ENCODE measurements at places on chromosomes 3 and 15.
A peak's percentile ranks its signal among the peaks of the same experiment; 100 is the strongest.

DNA sequence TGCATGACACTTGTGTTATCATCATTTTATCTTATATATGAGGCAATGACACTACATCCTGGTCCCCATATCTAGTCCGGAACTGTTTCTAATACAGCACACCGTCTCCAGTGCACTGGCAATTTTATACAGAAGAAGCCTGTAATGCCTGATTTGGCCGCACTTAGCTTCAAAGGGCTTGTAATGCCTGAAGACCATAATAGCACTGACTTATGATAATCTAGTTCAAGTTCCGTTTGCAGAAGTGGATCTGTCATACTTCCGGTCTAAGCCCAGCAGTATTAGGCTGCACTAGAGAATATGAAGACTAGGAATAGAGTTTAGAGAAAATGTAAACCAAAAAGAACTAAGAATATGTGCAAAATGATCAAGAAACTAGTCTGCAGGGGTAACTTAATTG, 1.3 kb downstream of the BNIP2 start:
- peak; percentile 17 for DNase-seq

DNA sequence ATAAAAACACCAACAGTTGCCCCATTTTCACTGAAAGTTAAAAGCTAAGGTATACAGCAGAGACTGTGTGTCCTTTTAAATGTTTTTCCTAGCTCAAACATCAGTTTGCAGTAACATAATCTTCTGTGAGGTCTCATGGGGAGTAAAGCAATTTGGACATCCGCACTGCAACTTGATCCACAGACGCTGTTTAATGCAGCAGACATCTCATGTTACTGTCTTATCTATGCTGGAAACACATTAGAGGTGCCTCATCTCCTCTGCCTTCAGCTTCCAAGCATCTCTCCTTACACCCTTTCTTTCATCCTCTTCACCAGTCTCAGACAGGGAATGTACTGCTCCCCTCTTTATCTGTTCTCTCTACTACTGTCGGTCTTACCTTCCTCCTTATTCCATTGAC, 53.7 kb upstream of the ATP11B start:
- DNase-seq = no peak

GRCh38 chr3:66797889-66798560, 200.1 kb upstream of the KBTBD8 start:
- no peak for DNase-seq

DNA sequence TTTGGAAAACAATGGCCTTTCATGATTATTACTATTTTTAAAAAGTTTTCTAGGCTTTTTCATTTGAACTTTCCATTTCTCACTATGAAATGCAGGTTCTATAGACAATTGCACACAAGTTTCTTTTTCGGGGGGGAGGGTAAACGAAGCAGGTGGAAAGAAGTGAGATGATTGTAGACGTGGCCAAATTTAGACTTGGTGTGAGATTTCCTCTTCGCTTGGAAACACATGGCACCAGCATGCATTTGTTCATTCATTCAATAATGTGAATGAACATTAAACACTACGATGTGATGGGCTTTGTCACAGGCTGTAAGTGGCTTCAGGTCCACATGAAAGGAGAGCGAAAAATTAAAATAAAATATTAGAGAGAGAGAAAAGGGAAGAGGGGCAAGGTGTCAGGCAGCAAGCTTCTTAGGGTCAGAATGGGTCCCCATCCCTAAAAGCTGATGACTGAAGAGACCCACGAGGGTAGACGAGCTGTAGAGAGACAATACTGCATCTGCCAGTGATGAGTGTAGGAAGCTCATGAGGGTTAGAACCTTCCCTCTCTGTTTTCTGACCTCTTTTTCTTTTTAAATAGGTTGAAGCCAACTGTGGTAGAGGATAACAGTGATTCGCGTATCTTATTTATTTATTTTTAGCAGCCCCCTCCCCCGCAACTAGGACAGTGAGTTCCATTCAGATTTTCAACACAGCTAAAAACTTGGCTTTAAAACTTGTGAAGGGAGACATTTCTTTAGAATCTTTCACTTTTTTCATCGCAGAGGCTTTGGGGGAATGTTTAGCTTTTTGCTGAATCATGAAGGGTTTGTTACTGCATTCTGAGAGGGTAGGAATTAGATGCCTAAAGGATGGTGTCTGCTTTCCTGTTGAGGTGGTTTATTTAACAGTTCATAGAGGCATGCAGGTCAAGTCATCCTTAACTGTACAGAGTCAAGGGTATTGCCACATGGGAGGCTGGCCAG, 36.2 kb downstream of the GAP43 start:
- DNase-seq = no peak

All from stimulated activated CD4-positive, alpha-beta T cell treated with anti-CD3 and anti-CD28 coated beads, Interleukin-4, amount 100 ng/mL, for 24 hours (primary cell).